Activated CD4-positive, alpha-beta T cell treated with anti-CD3 and anti-CD28 coated beads, Interleukin-2, amount 10 ng/mL, durations not matched to agents 7 days and 5 days (primary cell): ENCODE measurements at places on chromosomes 6 and 20.

DNA sequence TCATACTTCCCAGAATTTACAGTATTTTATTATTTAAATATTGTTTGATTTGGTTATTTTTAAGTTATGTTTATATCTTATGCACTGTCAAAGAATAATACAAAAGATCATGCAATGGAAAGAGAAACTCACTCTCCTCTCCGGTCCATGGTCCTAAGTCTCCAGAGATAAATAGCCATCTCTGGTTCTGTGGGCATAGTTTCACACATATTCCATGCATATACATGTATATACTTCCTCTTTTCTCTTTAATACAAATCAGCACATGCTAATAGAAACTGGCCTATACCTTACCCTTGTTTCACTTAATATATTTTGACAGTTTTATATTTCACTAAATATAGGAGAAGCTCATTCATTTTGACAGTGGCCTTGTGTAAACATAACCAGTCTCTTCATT, 901.7 kb upstream of the CITED2 start:
- H3K27ac ChIP-seq, result no peak overlapping the region
- H3K4me3 ChIP-seq, result no peak overlapping the region
- no peaks in the 10 kb centered on the region for H3K36me3 ChIP-seq
- DNase-seq, result no peak

DNA sequence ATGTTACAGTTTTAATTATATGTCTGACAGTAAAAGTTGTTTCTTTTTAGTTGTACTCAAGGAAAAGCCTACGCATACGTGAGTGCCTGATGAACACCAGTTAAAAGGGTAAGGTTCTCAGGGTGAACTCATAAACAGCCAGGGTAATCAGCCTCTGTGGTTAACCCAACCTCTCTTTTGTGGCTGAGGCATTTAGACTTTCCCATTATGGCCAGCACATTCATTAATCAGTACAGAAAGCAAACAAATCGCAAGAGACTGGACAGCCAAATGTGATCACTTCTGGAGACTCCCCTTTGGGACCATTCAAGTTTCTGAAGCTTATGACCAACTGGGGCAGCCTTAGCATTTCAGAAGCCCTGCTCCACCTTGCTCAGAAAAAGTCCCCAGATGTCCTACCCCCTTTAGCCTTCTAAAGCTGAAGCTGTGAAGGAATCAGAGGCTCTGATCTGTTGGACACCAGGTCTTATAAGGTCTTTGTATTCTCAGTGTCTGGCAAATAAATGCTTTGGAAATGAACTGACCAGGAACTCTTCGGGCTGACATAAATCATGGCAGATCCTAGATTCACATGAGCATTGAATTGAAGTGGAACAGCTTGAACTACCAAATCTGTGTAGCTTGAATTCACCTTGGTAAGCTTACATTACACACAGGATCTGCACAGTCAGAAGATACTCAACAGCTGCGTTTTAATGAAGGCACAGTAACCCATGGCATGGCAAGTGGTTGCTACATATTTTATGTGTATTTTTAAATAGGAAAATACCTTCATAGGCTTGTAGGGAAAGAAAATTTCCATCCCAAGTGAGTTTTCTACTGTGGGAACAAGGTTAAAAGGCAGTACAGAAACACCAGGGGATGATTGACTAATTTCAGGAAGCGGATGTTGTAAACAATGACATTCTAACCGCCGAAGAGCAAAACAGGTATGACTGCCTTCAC, 18.7 kb downstream of the IL20RA start:
- no peak overlapping the region for H3K27ac ChIP-seq
- H3K4me1 ChIP-seq, result no peaks in the 10 kb centered on the region
- H3K36me3 ChIP-seq, result no peaks in the 10 kb centered on the region

DNA sequence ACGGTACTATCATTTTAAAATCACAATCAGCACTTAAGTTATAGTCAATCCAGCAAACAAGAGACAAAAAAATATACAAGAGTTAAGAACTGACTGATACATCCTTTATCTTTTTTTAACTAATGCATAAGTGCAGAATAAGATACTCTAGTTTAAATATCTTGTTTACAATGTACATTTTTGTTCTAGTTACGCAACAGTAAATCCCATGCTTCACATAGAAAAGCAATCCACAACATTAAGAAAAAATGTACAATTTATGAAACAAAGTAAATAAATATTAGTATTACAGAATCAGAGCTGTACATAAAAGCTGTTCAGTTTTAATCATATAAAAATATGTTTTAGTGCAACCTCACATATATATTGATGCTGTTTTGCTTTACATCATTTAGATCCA, 192.6 kb downstream of the HIVEP2 start:
- H3K27me3 ChIP-seq, result no peaks in the 10 kb centered on the region
- H3K4me3 ChIP-seq, result no peak overlapping the region
- H3K27ac ChIP-seq, result no peak overlapping the region

DNA sequence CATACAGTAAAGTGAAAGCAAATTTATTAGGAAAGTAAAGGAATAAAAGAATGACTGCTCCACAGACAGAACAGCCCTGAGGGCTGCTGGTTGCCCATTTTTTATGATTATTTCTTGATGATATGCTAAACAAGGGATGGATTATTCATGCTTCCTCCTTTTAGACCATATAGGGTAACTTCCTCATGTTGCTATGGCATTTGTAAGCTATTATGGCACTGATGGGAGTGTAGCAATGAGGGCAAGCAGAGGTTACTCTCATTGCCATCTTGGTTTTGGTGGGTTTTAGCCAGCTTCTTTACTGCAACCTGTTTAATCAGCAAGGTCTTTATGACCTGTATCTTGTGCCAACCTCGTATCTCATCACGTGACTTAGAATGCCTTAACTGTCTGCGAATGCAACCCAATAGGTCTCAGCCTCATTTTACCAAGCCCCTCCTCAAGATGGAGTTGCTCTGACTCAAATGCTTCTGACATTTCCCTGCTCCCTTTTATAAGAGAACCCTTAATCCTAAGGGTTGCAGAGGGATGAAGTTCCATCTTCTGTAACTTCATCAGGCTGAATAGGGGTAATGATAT, 280.1 kb upstream of the RGS17 start:
- no peak for DNase-seq
- no peaks in the 10 kb centered on the region for H3K4me1 ChIP-seq
- H3K4me3 ChIP-seq, result no peak overlapping the region
- H3K27ac ChIP-seq, result no peak overlapping the region
- no peaks in the 10 kb centered on the region for H3K36me3 ChIP-seq

DNA sequence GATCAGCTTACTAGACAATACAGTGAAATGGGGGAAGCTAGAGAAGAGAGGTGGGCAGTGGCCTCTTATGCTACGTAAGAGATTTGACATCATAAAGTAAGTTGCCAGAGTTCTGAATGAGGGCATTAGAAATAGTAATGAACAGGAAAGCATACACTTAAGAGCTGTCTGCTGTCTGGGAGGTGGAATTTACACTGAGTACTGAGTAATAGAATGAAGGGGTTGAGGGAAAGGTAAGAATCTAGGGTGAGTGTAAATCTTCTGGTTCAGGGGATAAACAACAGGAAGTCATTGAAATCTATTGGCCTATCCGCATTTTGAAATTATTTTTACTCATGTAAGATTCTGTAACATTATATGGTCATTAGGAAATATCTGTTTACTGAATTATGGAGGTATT, 35.8 kb downstream of the HLA-DMB start:
- peaks cover 4% of the 10 kb centered on the region for H3K36me3 ChIP-seq
- no peak overlapping the region for H3K27ac ChIP-seq
- no peak overlapping the region for H3K4me3 ChIP-seq

- H3K27ac ChIP-seq, result no peak overlapping the region
- no peaks in the 10 kb centered on the region for H3K27me3 ChIP-seq
- no peak for DNase-seq
- no peaks in the 10 kb centered on the region for H3K36me3 ChIP-seq
Observed at GRCh38 chr6:79525272-79526100, 11.7 kb downstream of the LCA5 start.

DNA sequence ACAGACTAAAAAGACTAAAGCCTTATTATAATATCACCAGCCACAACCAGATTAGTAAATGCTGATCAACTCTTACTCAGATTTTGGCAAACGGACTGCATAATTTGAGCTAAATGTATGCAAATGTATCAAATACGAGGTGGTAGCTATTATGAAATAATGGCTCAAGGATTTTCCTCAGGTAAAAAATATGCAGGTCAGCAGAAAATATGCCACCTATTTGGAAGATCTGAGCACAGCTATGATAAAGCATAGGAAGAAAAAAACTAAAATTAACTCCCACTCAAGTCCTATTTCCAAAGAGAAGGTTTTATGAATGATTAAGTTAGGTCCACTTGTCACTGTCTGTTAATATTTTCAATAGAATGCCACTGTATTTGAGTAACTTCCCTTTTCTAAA, 22.4 kb downstream of the SYCP2 start:
- no peak overlapping the region for H3K27ac ChIP-seq
- H3K27me3 ChIP-seq, result peaks cover 3% of the 10 kb centered on the region
- H3K4me3 ChIP-seq, result no peak overlapping the region

DNA sequence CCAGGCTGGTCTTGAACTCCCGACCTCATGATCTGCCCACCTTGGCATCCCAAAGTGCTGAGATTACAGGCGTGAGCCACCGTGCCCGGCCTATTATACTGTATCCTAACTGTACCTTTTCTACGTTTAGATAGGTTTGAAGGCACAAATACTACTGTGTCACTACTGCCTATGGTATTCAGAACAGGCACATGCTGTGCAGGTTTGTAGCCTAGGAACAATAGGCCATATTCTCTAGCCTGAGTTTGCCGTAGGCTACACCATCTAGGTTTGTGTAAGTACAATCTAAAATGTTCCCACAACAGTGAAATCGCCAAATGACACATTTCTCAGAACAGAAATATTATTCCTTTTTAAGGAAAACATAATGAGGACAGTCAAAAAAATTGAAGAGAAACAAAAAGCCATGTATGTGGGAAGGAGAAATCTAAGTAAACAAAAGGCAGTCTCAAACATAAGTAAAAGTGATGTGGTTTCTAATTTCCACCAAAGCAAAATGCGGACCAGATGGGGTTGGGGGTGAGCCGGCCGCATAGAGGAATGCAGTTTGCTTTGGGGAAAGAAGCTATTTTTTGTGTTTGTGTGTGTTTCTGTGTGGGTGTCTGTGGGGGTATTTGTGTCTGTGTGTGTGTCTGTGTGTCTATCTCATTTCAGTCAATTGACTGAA, 192.6 kb upstream of the SALL4 start:
- no peaks in the 10 kb centered on the region for H3K36me3 ChIP-seq
- H3K4me3 ChIP-seq, result no peak overlapping the region
- H3K27me3 ChIP-seq, result no peaks in the 10 kb centered on the region
- no peak overlapping the region for H3K27ac ChIP-seq

DNA sequence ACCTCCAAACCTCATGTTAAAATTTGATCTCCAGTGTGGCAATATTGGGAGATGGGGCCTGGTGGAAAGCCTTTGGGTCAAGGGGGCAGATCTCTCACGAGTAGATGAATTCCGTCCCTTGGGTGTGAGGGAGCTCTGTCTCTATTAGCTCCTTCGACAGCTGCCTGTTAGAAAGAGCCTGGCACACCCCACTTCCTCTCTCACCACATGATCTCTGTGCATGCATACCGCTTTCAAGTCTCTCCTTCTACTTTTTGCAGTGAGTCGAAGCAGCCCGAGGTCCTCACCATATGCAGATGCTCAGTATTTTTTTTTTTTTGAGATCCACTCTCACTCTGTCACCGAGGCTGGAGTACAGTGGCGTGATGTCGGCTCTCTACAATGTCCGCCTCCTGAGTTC, 176.9 kb downstream of the SYNDIG1 start:
- H3K27me3 ChIP-seq, result peaks cover 3% of the 10 kb centered on the region
- H3K4me3 ChIP-seq, result no peak overlapping the region
- no peaks in the 10 kb centered on the region for H3K4me1 ChIP-seq
- no peaks in the 10 kb centered on the region for H3K36me3 ChIP-seq
- no peak for DNase-seq

GRCh38 chr6:5617179-5617578, 355.9 kb downstream of the FARS2 start:
- no peaks in the 10 kb centered on the region for H3K27me3 ChIP-seq
- H3K4me1 ChIP-seq, result peaks cover 17% of the 10 kb centered on the region
- no peak overlapping the region for H3K4me3 ChIP-seq
- no peak for DNase-seq

GRCh38 chr6:150001295-150002008, 23.9 kb downstream of the RAET1L start:
- H3K27me3 ChIP-seq, result peaks cover 41% of the 10 kb centered on the region
- peak overlapping the region; percentile 28 for H3K27ac ChIP-seq
- H3K4me3 ChIP-seq, result no peak overlapping the region
- DNase-seq, result peak; percentile 36
- peaks cover 41% of the 10 kb centered on the region for H3K4me1 ChIP-seq

DNA sequence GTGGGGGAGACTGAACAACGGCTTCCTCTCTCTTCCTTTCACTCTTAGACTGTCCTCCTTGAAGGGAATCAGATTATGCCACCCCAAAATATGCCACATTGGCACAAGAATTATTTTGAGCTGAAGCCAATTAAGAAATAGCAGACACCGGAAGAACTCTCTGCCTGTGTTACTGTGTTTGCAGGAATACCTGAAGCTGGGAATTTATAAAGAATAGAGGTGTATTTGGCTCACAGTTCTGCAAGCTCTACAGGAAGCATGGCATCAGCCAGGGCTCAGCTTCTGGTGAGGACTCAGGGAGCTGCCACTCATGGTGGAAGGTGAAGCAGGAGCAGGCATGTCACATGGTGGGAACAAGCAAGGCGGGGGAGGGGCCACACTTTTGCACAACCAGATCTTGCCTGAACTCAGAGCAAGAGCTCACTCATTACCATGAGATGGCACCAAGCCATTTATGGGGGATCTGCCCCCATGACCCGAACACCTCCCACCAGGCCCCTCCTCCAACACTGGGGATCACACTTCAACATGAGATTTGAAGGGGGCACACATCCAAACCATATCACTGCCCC, 46.0 kb downstream of the PCNA start:
- H3K4me3 ChIP-seq, result no peak overlapping the region
- H3K27ac ChIP-seq, result no peak overlapping the region
- H3K4me1 ChIP-seq, result peaks cover 41% of the 10 kb centered on the region

- H3K4me1 ChIP-seq, result no peaks in the 10 kb centered on the region
- DNase-seq, result no peak
- H3K4me3 ChIP-seq, result no peak overlapping the region
- no peak overlapping the region for H3K27ac ChIP-seq
- H3K36me3 ChIP-seq, result peaks cover 3% of the 10 kb centered on the region
- H3K27me3 ChIP-seq, result peaks cover 2% of the 10 kb centered on the region
Observed at GRCh38 chr20:53250456-53250855, 278.3 kb downstream of the TSHZ2 start.

GRCh38 chr20:50582092-50582491, 71.9 kb downstream of the PTPN1 start:
- DNase-seq, result no peak
- H3K4me1 ChIP-seq, result no peaks in the 10 kb centered on the region
- no peak overlapping the region for H3K4me3 ChIP-seq
- no peaks in the 10 kb centered on the region for H3K27me3 ChIP-seq

DNA sequence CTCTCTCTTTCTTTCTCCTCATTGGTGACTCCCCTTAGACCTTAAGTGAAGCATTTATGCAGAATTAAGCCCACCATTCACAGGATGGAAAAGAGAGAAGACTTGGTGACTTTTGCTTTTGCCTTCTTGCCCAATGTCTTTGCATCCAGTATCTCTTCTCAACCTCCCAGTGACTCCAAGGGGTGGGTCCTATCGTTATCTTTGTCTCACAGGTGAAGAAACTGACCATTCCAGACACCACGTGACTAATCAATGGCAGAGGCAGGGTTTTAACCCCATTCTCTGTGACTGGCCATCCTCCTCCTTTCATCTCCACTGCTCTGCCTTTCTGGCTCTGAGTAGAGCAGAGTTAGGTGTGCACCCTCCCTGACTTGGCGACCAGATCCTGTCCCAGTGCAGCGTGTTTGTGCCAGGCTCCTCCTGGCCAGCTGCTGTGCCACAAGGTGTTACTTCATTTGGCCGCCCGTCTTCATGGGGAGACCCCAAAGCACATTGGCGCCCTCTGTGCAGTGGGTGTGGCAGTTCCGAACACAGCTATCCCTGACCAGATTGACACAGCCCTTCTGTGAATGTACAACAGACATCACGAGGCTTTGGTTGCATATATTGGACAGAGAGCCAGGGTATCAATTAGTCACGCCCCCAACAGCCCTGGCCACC, 501.3 kb downstream of the CD83 start:
- DNase-seq, result no peak
- H3K4me1 ChIP-seq, result peaks cover 25% of the 10 kb centered on the region
